ENCODE measurements at places on chromosomes 11 and 22. TPM values are rescaled to one million over a fixed set of nuclear protein-coding genes. Genes with fewer than 3 reads are reported as not detected.

The HMGXB4 gene
- total RNA-seq: 9.8 TPM

The OR51B2 gene
- not detected for total RNA-seq

The ENTHD1 gene
- not detected for total RNA-seq

The TTLL1 gene
- 2.5 TPM for total RNA-seq
